Thymus (tissue), 14 donors: ENCODE measurements at places on chromosomes 12 and 14. TPM values are rescaled to one million over a fixed set of nuclear protein-coding genes. Genes with fewer than 3 reads are reported as not detected.

- DNase-seq: no peak
Observed at GRCh38 chr14:64700894-64701293, 3.3 kb upstream of the PLEKHG3 start.

Gene KRT71
- polyA plus RNA-seq: 3.6 TPM

- no peak for DNase-seq
Observed at GRCh38 chr12:54654926-54655325, 6.8 kb upstream of the DCD start.

DNA sequence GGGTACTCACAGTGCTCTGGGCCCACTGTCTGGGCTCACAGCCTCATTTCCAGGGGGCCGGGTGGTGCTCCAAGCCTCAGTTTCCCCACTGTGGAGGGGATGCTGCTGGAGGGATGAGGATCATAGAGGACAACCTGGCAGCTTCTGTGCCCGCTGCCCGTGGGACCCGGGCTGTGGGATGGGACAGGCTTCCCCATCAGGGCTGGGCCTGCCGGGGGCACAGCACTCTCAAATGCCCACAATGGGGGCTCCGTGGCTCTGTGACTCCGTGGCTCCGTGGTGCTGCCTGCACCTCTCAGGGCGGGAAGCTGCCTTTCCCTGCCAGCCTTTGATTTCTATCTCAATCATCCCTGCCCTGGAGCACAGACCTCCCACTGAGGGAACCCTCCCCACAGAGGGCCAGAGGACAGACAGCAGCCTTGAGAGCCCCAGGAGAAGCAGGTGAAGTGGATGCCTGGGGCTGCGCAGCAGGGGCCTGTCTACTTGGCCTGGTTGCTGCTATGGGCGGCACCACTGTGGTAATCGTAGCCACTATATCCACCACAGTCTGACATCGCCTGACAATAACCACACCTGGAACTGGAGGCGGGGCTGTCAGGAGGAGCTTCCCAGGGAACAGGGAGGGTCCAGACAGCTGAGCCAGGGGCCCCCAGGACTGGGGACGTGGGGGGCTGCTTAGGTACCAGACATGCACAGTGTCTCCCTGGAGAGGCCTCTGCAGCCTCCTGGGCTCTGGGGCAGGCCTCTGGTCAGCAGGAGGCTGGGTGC is 375.9 kb downstream of the TMEM121 start:
- no peak for DNase-seq

DNA sequence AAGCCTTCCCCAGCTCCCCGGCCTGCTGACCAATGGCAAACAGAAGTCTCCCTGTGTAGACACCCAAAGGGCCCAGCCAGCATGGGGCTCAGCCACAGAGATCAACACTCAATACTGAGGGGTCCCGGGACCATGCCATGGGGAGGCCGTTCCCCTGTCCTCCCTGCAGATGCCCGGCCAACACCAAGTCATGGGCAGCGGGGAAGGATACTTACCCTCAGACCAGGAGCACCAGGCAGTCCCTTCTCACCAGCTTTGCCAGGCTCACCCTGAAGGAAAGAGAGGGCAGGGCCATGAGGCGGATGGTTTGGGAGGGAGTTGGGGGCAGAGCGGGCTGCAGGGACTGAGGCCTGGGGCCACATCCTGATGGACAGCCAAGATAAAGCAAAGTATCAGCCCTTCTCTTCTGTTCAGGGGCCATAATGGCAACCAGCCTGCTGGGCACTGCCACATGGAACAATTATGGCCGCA is 19.9 kb downstream of the COL2A1 start:
- no peak for DNase-seq

DNA sequence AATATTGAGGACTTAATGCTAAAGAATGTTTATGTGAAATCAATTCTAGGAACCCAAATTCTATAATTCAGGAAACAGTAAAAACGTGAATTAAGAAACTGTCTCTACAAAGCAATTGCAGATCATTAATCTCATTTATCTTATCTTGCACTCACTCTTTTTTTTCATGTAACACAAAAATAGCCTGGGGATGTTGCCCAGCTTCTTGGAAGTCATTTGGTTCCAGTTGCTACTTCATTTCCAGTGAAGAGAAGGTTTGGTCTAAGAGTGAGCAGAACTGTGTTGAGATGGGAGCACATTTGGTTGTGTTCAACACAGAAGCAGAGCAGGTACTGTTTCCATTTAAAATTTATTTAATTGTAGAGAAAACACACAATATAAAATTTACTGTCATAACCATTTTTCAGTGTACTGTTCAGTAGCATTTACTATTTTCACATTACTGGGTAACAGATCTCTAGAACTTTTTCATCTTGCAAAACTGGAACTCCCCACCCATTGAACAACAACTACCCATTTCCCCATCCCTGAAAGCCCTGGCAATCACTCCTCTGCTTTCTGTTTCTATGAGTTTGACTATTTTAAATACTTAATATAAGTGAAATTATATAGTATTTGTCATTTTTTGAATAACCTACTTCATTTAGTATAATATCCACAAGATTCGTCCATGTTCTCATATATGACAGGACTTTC is 9.7 kb downstream of the CLEC6A start:
- DNase-seq: no peak

- DNase-seq: no peak
Observed at GRCh38 chr12:106239241-106239950, 8.4 kb downstream of the CKAP4 start.

- no peak for DNase-seq
Observed at GRCh38 chr12:81492131-81492720, 266.9 kb downstream of the PPFIA2 start.

DNA sequence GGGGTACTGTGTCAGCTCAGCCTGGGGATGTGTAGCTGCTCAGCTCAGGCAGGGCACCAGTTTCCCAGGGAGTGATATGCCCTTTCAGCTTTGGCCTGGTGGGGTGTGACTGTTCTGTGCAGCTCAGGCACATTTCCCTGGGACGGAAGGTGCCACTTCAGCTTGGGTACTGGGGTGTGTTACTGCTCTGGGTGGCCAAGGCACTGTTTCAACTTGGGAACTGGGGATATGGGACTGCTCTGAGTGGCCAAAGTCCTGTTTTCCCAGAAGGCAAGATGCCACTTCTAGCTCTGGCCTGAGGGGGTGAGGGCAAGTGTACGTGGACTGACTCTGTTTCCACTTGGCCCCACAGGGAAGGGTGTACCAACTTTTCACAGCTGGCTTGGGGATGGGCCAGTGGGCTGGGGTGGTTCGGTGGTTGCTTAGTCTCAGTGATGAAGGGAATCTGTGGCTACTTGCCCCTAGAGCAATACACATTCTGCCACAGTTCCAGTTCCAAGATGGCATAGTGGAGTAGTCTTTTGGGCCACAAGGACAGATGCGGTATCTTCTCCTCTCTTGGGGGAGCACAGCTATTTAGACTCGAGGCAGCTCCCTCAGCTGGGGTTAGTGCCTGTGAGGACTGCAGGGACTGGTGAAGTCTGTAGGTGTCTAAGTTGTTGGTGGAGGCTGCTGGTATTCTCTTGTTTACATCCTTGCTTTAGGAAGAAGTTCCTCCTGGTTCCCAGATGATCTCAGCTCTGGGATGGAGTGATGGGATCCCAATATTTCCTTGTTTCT is 26.4 kb downstream of the TBC1D15 start:
- no peak for DNase-seq

Gene KCNJ8
- polyA plus RNA-seq: 3.5 TPM

- DNase-seq: no peak
Observed at GRCh38 chr14:34135492-34135891, 184.6 kb upstream of the EGLN3 start.

GRCh38 chr12:49388682-49389386 is 21.6 kb downstream of the SPATS2 start:
- no peak for DNase-seq

DNA sequence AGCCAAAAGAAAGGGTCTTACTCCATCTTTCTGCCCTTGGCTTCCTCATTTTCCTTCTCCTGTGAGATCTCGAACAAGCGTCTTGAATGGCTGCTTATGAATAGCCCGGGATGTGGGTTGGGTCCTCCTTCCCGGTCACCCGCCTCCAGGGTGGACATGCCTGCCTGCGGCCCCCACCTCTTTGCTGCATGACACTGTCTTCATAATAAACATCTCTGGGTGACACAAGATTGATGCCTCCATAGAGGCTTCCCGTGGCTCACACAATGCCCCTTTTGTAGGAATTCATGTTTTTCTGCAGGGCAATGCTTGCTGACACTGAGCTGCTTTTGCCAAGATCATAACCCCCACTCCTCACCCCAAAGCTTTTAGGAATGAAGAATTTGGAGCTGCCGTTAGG is 125.9 kb downstream of the ZNF664 start:
- no peak for DNase-seq

Gene TSPAN11
- polyA plus RNA-seq: 0.21 TPM

DNA sequence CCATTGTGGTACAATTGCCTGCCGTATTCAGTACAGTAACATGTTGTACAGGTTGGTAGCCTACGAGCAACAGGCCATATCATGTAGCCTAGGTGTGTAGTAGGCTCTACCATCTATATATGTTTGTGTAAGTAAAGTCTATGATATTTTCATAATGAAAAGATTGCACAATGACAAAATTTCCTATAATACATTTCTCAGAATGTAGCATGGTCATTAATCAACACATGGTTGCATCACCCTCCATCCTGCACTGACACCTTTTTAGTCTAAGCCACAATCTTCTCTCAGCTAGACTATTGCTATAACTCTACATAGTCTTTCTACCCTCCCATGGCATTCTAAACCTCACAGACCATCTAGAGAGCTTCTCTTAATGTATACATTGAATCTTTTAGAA is 158.5 kb upstream of the HMGA2 start:
- DNase-seq: no peak

GRCh38 chr14:94885481-94886155 is 115.7 kb upstream of the GSC start:
- no peak for DNase-seq

GRCh38 chr14:104157016-104157928 is 18.9 kb downstream of the KIF26A start:
- DNase-seq: no peak

GRCh38 chr12:10363658-10363913 is 26.3 kb downstream of the KLRK1 start:
- DNase-seq: no peak

- no peak for DNase-seq
Observed at GRCh38 chr12:90984114-90984513, 20.7 kb downstream of the EPYC start.

DNA sequence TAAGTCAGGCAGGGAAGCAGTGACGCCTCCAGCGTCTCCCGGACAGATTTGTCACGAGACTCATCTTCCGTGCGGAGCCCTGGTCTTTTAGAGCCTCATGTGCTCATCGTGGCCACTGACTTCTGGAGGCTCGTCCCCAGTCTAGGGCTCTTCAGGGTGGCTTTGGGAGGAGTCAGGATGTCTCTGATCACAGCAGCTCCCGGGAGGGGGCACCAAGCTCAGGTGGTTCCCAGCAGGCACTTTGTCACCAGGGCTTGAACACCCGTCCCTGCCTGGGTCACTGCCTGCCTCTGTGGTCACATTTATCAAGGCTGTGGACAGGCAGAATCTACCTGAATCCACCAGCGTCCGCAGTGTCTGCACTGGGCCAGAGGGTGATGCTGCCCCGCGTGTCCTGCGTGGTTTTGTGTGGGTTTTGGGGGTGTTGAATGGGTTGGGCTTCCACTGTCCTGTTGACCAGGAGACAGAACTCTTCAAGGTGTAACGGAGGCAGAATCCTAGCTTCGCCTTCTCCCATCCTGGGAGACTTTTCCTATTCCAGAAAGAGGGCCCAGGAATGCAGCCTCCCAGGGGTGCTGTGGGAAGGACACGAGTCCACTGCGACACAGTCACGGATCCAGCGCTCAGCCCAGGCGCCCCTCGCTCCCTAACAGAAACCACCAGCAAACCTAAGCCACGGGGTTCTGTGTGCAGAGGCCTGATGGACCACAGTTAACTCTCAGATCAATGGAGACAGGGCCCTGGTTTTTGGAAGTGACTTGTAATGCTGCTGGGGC is 132.3 kb downstream of the ADGRD1 start:
- DNase-seq: no peak

Gene GRIN2B
- 0.02 TPM for polyA plus RNA-seq

- DNase-seq: no peak
Observed at GRCh38 chr12:114004402-114004801, 38.3 kb upstream of the RBM19 start.

- no peak for DNase-seq
Observed at GRCh38 chr14:69652942-69653684, 41.7 kb downstream of the SUSD6 start.

Gene CD163L1
- polyA plus RNA-seq: 12.6 TPM

Gene P2RX7
- polyA plus RNA-seq: 2.3 TPM

Gene MCRS1
- polyA plus RNA-seq: 65.5 TPM

- no peak for DNase-seq
Observed at GRCh38 chr12:104457746-104458693, 1.3 kb downstream of the CHST11 start.

DNA sequence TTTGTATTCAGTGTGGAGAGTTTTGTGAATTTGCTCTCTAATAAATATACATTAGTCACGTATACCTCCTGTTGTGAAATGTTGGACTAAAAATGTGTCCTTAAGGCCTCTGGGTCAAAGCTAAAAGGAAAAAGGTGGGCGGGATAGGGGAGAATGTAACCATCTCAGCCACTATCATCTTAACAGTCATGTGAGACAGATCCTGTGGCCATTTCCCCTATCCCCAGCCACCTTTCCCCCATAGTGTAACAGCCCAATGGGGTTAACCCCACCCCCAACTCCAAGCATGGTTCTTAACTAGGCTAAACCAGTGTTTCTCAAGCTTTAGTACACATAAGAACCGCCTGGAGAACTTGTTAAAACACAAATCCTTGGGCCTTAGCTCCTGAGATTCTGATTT is 6.5 kb upstream of the ITPR2 start:
- no peak for DNase-seq

GRCh38 chr14:81303258-81303935 is 82.6 kb upstream of the GTF2A1 start:
- DNase-seq: no peak

Gene CIPC
- 10.5 TPM for polyA plus RNA-seq

- DNase-seq: no peak
Observed at GRCh38 chr14:23015618-23016017, 5.7 kb upstream of the C14orf93 start.

Gene TPH2
- polyA plus RNA-seq: 0.07 TPM

DNA sequence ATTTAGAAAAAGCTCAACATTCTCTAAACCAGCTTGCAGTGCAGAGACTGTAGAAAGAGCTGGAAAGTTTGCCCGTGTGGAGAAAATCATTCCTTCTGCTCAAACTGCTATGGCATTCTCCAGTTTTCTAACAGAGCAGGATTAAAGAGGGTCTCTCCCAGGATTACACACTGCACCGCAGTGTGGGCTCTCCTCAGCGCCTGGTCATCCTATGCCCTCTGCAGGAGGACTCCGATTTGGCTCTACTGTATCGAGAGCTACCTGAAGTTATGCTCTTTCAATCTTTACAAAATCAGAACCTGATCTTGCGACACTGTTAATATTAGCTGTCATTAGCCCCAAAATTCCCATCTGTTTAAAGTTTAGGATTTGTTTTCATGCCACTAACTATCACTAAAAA is 33.0 kb downstream of the BHLHE41 start:
- DNase-seq: no peak

Gene NFE2
- polyA plus RNA-seq: 2.8 TPM

Gene AQP6
- under 0.01 TPM for polyA plus RNA-seq

Gene PRIMA1
- polyA plus RNA-seq: 0.84 TPM

Gene VDR
- polyA plus RNA-seq: 3.8 TPM

- DNase-seq: no peak
Observed at GRCh38 chr14:104266631-104267575, 128.5 kb downstream of the KIF26A start.

Gene TMEM233
- 1.7 TPM for polyA plus RNA-seq

Gene PTHLH
- polyA plus RNA-seq: 0.30 TPM

GRCh38 chr12:88471331-88472045 is 108.8 kb downstream of the KITLG start:
- DNase-seq: no peak
